ENCODE measurements at places on chromosomes 4 and X.
A peak's percentile ranks its signal among the peaks of the same experiment; 100 is the strongest.

DNA sequence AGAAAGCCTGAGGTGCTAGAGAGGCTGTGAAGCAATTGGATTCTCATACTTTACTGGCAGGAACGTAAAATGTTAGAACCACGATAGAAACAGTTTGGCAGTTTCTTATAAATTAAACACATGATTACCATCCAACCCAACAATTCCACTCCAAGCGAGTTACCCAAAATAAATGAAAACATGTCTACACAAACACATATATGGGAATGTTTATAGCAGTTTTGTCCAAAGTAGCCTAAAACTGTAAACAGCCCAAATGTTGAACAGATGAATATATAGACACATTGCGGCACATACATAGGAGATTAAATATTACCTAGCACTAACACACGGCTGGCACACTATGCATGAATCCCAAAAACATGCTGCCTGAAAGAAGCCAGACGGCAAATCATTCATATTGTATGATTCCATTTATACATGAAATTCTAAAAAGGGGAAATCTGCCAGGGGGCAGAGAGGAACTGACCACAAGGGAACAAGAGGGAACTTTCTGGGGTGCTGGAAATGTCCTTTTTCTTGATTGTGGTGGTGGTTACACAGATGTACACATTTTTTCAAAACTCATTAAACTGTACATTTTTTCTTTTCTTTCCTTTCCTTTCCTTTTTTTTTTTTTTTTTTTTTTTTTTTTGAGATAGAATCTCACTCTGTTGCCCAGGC is 50.4 kb upstream of the SLC25A4 start:
- no peak for DNase-seq

DNA sequence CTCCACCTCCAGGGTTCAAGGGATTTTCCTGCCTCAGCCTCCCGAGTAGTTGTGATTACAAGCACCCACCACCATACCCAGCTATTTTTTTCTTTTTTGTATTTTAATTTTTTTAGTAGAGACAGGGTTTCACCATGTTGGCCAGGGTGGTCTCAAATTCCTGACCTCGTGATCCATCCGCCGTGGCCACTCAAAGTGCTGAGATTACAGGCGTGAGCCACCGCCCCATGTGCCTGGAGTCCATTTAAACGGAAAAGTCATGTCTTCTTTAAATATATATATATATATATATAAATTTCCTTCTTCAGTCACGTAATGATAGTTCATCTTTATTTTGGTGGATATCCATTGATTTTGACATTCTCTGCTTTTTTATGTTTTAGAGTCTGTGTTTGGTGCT is 264.0 kb upstream of the PITX2 start:
- no peak for DNase-seq

DNA sequence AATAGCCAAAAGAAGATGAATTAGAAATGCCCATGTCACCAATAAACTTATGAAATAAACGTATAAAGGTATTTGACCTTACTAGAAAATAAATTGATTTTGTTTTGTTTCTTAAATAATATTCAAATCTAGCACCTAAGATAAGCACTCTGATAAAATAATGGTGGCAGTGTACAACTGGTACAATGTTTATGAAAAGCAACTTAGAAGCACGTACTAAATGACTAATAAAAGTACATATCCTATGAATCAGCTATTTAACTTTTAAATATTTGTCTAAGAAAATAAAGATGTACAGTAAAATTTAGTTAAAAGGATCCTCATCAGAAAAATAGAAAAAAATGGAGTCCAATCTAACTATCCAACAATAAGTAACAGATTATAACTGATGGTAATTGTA is 6.7 kb downstream of the MANBA start:
- DNase-seq, result no peak

DNA sequence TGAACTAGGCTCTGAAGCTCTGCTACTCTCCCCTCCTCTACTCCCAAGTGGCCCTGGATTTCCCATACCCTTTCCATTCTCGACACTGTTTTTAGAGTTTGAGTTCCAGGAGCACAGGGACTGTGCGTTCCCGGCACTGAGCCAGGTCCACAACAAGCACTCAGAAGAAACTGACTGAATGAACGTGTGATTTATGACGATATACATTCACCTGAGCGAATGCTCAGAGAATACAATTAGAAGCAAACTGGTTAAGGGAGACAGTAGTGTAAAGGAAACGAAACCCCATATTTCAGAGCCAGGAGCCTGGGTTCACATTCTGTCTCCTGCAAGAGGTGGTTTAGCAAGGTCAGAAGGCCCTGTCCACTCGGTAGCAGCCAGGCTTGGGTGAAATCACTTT is 1.4 kb upstream of the KIAA0232 start:
- no peak for DNase-seq

GRCh38 chr4:25723409-25723808 is 67.8 kb downstream of the SLC34A2 start:
- peak; percentile 13 for DNase-seq

DNA sequence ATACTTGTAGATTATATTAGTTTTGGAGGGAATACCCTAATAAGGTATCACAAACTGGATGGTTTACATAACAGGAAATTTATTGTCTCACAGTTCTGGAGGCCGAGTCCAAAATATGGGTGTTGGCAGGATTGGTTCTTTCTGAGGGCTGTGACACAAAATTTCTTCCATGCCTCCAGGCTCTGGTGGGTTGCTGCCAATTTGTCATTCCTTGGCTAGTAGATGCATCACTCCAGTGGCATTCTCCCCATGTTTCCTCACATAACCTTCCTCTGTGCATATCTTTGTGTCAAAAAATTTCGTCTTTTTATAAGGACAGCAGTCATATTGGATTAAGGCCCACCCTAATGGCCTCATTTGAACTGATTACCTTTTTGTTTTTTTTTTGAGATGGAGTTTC is 49.3 kb downstream of the APELA start:
- DNase-seq, result no peak

- no peak for DNase-seq
Measured at GRCh38 chrX:146614663-146615478, 194.7 kb upstream of the CXorf51B start.

DNA sequence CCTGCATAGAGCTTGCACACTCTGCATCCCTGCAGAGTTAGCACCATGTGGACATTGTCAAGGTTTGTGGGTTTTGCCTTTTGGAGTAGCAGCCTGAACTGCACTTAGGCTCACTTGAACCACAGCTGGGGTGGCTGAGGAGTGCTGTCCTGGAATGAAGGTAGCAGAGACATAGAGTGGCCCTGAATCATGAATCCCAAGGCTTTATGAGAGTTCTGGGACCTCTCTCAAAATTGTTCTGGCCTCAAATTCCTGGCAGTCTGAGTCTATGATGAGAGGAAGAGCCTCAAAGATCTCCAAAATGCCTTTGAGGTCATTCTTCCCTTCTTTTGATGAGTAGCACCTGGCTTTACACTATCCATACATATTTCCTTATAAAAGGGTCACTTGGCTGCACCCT is 37.1 kb upstream of the ADH1C start:
- peak; percentile 49 for DNase-seq
